ENCODE measurements at places on chromosomes 3 and 15.

DNA sequence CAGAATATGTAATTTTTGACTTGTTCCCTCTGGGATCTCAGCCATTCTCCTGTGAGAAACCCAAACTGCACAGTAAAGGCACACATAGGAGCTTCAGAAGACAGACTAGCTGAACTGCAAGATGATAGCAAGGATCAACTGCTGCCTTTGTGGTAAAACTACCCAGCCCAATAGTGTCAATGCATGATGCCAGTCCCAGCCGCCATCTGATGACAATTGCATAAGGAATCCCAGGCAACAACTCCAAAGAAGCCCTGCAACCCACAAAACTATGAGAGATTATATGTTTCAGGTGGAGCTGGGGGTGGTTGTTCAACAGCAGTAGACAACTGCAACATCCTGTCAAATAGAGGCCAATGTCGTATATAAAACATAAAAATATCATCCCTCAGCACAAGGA, 192.4 kb upstream of the ARPP21 start:
- no peak for DNase-seq

- DNase-seq, result no peak
Measured at GRCh38 chr3:108062051-108062450, 28.8 kb downstream of the CD47 start.

- DNase-seq, result no peak
Measured at GRCh38 chr15:43919540-43920253, 92.9 kb downstream of the WDR76 start.

DNA sequence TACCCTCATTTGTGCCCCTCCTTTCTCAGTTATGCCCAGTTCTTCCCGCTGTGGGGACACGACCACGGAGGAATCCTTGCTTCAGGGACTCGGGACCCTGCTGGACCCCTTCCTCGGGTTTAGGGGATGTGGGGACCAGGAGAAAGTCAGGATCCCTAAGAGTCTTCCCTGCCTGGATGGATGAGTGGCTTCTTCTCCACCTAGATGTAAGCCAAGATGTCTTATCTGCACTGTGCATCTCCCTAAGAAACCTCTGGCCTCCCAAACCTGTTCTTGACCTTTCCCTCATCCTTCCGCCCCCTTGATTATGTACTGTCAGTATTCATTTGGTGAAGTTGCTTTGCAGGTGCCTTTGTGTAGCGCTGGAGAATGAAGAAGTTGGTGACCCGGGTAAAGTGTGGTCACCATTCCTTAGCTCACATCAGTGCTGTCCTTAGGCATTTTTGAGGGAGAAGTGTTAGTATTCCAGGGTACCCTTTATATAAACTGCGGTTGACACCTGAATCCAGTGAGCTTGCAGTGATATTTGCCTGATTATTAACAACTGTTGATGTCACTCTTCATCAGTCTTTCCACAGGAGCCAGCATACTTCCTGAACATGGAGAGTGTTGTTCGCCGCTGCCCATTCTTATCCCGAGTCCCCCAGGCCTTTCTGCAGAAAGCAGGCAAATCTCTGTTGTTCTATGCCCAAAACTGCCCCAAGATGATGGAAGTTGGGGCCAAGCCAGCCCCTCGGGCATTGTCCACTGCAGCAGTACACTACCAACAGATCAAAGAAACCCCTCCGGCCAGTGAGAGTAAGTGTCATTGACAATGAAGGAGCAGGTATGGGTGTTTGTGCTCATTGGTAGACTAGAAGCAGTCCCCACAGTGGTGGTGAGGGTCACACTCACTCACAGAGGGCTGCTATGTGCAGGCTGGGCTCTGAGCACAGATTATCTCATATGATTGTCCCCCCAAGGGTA, 966 bp downstream of the ALAS1 start:
- DNase-seq, result no peak

DNA sequence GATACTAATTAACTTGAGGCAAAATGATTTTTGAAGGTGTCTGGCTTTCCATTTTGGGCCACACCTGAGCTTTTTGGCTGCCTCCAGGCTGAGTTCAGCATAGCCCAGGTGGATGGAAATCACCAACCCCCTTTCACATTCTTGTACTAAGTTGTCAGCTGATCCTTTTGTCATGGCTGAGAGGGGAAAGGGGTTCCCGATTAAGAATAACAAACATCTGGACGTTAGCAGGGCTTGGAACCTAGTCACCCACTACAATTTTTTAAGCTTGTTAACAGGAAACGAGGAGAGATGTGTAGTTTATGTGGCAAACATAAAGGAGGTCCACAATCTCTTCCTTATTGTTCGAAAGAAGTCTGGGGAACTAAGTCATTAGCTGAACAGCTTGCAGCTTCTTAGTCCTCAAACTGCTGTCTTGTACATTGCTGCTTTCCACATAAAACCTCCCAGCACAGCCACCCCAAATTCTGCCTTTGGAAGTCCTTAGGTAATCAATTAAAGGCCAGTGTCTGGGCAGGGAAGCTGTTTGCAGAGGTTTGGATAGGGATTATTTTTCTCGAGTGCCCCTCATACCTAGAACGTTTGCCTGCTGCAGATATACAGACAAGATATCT, 5.0 kb downstream of the NR2F2 start:
- no peak for DNase-seq

DNA sequence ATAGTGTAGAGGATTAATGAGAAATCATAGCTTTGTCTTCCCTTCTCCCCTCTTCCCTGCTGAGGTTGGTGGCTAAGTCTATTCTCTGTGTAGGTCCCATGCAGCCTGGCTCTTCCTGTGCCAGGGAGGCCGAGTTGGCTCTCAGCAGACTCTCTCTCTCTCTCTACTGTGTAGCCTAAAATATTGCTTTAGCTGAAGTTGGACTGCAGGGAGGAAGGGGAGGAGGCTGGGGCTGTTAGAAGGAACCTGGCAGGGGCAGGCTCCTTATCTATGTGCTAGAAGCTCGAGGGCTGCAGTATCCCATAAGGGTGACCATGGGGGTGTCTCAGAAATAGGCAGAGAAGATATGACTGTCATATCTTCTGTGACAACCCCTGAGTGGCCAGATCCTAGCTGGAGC, 160.8 kb downstream of the EPHB1 start:
- no peak for DNase-seq

DNA sequence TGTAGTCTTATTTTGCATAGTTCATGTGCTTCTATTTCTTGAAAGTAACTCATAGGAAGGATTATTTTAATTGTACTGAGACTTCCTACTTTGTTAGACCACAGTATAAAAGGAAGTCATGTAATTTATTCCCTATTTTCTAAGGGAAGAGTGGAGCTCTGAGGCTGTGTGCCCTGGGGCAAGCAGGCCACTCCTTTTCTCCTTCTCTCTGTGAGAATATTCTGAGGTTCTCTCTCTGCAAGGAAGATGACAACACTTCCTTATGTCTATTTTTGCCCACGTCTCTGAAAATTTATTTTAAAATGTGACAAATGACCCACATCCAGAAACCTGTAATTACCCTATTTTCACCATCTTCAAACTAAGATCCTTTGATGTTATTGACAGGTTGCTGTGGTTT, 11.0 kb downstream of the KCTD6 start:
- no peak for DNase-seq

DNA sequence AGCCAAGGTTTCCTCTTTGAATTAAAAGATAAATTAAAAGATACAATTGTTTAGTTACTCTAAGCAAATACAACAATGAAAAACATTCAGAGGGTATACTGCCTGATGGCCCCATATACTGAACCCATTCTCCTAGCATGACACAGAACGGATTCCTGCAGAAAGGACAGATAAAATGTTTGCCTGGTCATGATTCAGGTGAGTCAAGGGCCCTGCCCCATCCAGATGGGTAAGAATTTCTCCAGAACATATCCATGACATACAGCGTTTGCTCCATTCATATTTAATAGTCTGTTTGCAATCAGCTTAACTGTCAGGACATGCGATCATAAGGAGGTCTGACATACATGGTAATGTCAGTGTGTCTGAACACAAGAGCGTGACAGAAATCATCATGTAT, 8.6 kb downstream of the TMEM41A start:
- DNase-seq, result no peak

DNA sequence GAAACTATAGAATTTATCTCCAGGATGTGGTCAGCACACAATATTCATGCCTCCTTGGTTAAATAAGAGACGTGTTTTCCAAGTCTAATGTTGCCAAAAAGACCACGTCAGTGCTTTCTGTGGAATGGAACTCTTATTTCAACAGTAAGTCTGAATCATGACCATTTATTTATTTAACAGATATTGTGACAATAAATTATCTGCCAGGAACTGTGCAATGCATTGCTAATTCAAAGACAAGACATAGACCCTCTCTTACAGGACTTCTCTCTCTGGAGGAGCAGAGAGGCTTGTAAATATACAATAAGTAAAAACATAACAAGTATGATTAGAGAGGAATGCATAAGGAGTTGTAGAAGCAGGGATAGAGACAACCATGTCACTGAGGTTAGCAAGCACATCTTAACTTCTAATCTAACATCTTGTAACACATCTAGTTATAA, 227.5 kb downstream of the DTWD1 start:
- DNase-seq, result no peak

DNA sequence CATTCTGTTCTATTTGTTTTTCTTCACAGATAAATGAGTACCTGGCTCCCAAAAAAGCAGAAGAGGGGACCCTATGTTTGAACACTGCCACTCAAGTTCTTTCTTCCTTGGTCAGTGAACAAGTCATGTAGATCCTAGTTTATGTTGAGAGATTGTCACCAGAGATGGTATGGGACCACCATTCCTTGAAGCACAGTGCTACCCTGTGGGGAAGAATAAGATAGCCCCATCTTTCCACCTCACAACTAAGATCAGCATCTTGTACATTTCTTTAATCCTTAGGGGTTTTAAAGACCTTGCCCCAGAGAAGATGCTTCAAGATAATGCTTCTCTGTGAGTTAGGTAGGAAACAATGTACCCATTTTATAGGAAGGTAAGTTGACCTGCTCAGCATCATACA, 233.5 kb upstream of the WNT5A start:
- no peak for DNase-seq

GRCh38 chr15:101003706-101004105, 84.5 kb downstream of the LRRK1 start:
- no peak for DNase-seq

DNA sequence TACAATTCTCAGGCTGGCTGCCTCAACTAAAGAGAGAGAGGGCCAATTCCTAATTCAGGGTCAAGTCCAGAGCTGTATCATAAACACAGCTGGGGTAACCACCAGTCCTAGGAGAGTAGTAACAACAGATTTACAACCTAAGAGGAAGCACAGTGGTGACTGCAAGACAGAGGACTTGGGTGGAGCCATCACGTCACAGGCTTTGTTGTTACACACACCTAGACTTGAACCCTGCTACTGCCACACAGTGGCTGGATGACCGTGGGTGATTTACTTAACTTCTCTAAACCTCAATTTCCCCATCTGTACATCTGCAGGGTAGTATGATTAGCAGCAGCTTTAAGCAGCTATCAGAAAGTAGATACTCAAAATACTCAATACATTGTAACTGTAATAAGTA, 78.6 kb downstream of the MYLK start:
- no peak for DNase-seq

- no peak for DNase-seq
Measured at GRCh38 chr15:67138891-67139855, 73.8 kb downstream of the SMAD3 start.

GRCh38 chr3:29128001-29128400, 152.9 kb upstream of the RBMS3 start:
- no peak for DNase-seq

DNA sequence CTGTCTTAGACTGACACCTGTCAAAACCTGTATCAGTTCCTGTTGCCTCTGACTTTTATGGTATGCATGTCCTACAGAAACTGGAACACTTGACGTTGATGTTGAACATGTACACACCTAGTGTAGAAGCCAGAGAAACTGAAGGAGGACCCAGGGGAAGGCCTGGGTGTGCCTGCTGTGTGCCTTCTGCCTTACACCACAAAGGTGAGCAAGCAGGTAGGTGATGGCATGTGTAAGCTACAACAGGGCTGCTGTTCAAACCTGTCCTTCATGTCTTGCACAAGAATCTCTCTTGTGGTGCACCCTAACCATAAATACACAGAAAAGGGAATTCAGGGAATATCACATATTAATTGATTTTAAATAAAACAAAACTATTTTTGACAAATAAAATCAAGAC, 13.6 kb upstream of the AQP9 start:
- no peak for DNase-seq
